ENCODE measurements at places on chromosomes 13 and 19.

DNA sequence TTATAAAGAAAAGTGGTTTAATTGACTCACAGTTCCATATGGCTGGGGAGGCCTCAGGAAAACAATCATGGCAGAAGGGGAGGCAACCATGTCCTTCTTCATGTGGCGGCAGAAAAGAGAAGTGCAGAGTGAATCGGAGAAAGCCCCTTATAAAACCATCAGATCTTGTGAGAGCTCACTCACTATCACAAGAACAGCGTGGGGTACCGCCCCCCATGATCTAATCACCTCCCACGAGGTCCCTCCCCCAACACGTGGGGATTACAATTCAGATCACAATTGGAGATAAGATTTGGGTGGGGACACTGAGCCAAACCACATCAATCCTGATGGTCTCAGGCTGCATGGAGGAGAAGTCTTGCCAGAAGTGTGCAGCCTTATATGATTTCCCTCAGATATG is 26.0 kb downstream of the TM9SF2 start:
- DNase-seq = no peak

DNA sequence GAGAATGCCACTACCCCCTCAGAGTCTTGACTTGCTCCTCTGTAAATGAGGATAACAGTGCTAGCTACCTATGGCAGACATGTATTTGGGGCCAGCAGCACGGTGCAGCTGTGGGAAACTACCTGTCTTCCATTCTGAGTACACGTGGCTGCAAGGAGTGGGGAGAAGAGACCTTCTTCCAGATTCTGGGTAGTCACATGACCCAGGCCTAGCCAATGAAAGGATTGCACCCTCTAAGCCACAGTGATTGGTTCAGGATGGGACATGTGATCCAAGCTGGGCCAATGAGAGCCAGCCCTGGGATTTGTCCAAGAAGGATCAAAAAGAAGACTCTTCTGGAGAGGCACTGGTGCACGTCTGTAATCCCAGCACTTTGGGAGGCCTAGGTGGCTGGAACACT is 5.5 kb downstream of the ZNRF4 start:
- DNase-seq = no peak

- no peak for DNase-seq
These were observed 757 bp downstream of the FBN3 start for GRCh38 chr19:8148410-8149260.

- DNase-seq = peak; percentile 25
These were observed 880 bp downstream of the SWSAP1 start for GRCh38 chr19:11375143-11375948.

DNA sequence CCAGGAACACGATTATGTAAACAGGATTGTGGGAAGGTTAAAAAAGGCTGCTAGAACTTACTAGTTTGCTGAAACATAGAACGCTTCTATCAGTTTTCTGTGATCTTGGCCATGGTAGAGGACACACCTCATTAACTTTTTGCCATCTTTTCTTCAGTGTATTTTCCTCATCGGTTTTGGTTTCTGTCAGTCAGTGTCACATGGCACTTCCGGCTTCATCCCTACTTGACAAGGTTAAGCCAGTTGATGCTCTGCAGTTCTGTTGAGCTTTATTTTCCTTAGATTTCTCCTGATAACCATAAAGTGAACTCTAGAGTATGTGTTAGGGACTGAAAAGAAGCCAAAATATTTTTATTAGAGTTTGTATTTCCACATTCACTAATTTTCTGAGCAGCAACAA is 147.5 kb downstream of the NDFIP2 start:
- no peak for DNase-seq

DNA sequence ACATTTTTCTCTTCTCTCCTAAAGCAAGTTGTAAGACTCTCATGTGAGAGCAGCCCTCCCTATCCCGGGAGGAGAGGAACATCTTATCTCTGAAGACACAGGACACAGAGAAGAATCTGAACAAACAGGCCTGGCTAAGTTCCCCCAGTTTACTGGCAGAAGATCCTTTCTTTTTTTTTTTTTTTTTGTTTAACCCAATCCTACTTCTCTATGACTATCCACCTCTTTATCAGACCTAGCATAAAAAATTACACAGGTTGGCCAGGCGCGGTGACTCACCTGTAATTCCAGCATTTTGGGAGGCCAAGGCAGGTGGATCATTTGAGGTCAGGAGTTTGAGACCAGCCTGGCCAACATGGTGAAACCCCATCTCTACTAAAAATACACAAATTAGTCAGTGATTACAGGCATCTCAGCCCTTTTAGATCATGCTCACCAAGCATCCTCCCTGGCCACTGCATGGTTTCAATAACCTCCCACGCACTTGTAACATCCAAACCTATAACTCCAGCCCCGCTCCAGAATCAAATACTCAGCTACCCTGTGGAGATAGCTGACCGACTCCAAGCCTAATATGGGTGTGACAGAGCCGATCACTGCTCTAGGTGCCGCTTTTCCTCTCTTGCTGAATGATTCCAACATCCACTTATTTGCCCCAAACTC is 27.3 kb upstream of the MUC16 start:
- no peak for DNase-seq

DNA sequence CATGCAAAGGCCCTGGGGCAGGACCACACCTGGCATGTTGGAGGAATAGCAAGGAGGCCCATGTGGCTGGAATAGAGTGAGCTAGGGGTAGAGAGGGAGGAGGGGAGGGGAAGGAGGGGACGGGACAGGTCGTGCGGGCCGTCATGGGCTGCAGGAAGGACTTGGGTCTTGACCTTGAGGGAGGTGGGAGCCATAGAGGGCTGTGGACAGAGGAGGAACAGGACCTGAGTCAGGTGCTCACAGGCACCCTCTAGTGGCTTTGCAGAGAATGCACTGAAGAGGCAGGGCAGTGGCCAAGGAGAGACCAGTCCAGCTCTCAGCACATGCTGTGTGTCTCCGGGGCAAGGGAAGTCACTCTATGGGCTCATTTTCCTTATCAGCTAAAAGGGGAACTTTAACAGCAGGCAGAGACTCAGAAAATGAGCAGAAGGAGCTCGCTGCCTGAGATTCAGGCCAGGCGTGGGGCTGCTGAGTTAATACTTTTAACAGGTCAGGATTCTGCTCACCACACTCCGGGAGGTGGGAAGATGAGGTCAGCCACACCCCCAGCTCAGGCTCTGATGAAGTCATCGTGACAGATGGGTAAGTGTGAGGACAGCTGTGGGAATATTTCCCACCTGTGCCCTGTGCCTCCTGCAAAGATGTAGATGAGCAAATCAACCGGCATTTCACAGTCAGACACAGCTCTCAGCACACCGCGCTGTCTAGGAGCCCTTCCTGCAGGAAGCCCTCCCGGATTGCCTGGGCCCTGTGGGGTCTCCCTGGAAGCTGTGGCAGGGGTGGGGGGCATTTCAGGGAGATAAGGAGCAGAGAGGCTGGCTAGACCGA is 6.0 kb upstream of the TNFAIP8L1 start:
- no peak for DNase-seq

GRCh38 chr13:33235078-33235477 is 50.5 kb downstream of the STARD13 start:
- DNase-seq = no peak

DNA sequence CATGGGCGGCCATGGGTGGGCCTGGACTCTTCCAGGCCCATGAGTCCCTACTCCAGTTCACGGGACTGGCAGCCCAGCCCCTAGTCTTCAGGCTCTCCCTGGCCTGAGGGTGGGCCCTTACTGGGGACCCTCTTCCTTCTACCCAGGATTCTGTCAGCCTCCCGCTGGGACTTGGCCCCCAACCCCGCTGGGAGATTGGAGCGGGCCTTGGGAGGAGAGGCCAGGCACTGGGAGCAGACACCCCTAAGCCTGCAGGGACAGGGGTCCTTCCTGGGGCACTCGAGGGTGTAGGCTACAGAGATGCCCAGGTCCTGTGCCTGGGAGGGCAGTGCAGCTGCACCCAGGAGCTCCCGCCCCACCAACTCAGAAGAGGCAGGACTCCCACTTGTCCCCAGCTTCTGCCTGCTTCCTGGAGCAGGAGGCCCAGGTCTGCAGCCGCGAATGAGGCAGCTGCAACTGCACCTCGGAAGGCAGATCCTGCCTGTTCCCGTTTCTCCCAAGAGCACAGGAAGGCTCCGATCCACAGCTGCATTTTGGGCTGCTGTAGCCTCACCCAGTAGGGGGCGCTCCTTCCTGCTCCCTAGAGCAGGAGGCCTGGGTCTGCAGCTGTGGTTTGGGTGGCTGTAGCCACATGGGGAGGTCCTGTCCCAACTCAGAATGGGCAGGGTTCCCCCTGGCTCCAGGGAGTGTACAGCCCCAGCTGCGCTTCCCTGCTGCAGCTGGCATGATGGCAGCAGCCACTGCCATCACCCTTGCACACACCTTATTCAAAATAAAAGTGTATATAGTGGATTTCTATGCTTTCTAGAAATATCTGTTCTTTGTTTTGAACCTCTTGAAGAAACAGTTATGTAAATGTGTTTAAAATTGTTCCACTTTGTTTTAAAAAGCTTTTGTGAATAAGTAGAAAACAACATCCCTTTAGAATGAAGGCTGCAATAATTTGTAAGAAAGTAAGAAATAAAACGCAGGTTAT is 46.8 kb downstream of the TEX26 start:
- peak; percentile 31 for DNase-seq

- no peak for DNase-seq
These were observed 5.3 kb upstream of the TCF3 start for GRCh38 chr19:1657746-1658145.

DNA sequence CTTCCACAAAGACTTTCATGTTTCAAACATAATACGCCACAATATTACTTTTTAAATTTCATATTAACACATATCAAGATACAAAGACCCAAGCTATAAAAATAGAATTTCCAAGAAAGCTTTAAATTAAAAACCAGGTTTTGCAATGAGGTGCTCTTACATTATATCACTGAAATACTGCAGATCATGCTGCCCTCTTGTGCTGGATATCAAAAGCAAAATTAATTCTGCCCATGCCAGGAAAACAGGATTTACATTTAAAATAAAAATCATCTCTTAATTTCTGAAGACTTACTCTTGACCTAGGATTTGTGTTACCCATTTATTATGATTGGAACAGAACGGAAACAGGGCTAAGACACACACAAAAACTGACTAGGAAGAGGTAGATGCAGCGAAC is 145.0 kb downstream of the ABCC4 start:
- no peak for DNase-seq

- DNase-seq = no peak
These were observed 380.6 kb downstream of the LIG4 start for GRCh38 chr13:107834717-107835116.

GRCh38 chr19:46373491-46374359 is 26.8 kb downstream of the PPP5C start:
- no peak for DNase-seq

DNA sequence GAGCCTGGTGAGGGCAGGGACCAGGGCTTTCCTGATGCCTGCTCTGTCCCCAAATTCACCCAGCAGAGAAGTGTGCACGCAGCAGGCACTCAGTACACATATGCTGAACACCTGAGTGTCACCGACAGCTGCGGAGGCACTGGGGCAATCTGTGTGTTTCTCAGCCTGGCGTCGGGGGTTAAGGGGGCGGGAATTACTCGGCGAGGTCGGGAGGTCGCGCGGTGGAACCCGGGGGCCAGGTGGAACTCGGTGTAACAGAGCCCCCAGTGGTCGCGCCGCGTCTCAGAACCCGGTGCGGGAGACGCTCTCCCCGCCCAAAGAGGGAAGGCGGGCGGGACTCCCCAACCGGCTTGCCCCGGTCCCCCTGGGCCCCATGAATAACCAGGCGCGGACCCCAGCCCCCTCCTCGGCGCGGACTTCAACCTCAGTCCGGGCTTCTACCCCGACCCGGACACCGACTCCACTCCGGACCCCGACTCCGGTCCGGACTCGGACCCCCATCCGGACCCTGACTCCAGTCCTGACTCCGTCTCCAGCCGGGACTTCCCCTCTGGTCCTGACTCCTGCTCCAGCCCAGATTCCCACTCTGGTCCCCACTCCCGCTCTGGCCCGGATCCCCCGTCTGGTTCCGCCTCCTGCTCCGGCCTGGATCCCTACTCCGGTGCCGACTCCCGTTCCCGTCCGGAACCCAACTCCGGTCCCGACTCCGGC is at the start of gene SELENOV:
Gene SELENOV, plus strand, starts transcription at position 300 of the 711 bp plus-strand sequence. Its CDS starts 74 bp downstream, at position 374.
- DNase-seq = no peak

GRCh38 chr19:1389033-1389940 is 5.6 kb downstream of the NDUFS7 start:
- no peak for DNase-seq

DNA sequence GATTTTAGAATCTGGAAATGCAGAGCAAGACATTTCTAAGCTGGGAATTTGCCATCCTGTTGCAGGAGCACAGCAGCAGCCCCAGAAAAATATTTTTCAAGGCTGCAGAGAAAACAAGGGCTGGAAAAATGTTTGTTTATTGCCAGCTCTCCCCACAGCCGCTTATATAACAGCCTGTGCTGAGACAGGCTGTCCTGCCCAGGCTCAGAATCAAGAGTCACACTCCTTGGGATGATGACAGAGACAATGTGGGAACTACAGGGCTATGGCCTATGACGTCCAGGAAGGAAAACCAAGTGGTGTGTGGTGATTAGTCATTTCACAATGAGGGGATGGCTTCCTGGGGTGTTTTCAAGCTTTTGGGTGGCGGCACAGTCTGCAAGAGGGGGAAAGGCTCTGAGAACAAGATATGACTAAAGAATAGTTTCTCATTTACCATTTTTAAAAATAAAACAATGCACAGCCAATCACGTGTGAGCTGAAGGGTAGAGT is 136.3 kb upstream of the SERP2 start:
- no peak for DNase-seq

- DNase-seq = no peak
These were observed 161.5 kb downstream of the KATNAL1 start for GRCh38 chr13:30145709-30146367.

DNA sequence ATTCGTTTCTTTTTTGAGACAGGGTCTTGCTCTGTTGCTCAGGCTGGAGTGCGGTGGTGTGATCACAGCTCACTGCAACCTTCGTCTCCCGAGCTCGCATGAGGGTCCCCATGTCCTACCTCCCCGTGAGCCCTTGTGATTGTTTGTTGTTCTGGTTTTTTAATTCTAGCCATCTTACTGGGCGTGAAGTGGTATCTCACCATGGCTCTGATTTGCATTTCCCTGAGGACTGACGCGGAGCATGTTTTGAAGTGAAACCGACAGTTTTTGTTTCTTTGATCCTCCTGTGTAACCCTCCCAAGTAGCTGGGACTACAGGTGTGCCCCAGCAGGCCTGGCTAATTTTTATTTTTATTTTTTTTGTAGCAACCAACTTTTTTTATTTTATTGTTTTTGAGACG is 21.7 kb downstream of the GNG7 start:
- no peak for DNase-seq

- no peak for DNase-seq
These were observed at the start of gene NALCN for GRCh38 chr13:101416181-101417042. TSS of gene NALCN (minus strand) at chr13:101416508. CDS start at chr13:101399126, 17,382 bp downstream.

- no peak for DNase-seq
These were observed 389 bp upstream of the ZNF649 start for GRCh38 chr19:51905206-51905605.

- DNase-seq = no peak
These were observed 659.3 kb downstream of the DIAPH3 start for GRCh38 chr13:59504407-59504806.

All from stimulated activated CD4-positive, alpha-beta T cell treated with anti-CD3 and anti-CD28 coated beads, TNF-alpha, amount 100 ng/mL, for 24 hours (primary cell).